ENCODE measurements at places on chromosomes 6 and 20.
A peak's percentile ranks its signal among the peaks of the same experiment; 100 is the strongest.

DNA sequence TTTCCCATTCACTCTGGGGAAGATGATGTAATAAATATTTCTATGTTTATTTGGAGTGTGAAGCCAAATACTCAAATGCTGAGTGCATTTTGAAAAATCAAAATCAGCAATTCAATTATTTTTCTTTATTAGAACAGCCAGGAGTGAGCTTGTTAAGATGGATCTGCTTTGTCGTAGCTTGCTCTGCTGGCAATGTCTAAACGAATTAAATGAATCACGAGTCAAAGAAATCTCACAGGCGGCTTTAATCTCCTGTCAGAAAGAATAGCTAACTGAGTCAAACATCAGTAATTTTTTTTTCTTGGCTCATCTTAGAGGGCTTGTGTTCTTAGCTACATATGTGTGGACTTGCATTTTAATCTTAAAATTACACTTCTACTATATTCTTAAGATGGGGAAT, 100.2 kb upstream of the HMGN3 start:
- no peak for DNase-seq

- no peak for DNase-seq
Measured at GRCh38 chr6:163414946-163415619, 565 bp downstream of the QKI start.

- DNase-seq, result no peak
Measured at GRCh38 chr6:166563200-166563599, 23.3 kb downstream of the RAMACL start.

- no peak for DNase-seq
Measured at GRCh38 chr6:155426408-155426945, 29.2 kb downstream of the NOX3 start.

DNA sequence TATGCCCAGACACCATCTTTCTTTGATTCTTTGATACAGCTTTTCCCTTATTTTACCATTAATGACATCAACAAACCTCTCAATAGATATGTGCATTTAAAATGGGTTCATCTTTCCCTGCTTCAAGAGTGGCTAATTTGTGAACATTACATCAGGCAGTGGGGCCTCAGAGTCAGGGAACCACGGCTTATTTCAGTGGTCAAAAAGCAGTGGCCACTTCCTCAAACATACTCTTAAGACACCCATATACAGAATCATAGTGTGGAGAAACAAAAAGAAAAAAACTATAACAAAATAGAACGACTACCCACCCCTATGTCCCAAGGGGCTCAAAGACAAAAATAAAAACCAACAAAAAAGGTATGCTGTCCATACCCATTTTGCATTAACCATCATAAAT, 12.9 kb downstream of the SALL4 start:
- no peak for DNase-seq

DNA sequence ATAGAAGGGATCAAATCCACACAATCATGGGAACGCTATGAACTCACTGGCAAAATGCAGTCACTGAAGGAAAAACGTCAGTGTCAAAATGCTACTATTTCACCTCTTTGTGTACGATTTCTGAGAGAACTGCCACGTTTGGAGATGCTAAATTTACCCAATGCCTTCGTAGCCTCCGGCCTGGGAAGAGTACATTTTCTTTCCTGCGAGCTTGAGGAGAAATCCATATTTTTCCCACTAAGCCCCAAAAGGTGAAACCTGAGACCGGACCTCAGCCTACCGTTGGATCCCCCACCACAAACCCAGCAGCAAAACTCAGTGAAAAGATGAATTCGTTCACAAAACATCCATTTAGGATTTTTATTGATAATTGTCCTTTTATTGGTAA, 131.7 kb downstream of the GPX5 start:
- DNase-seq, result no peak

DNA sequence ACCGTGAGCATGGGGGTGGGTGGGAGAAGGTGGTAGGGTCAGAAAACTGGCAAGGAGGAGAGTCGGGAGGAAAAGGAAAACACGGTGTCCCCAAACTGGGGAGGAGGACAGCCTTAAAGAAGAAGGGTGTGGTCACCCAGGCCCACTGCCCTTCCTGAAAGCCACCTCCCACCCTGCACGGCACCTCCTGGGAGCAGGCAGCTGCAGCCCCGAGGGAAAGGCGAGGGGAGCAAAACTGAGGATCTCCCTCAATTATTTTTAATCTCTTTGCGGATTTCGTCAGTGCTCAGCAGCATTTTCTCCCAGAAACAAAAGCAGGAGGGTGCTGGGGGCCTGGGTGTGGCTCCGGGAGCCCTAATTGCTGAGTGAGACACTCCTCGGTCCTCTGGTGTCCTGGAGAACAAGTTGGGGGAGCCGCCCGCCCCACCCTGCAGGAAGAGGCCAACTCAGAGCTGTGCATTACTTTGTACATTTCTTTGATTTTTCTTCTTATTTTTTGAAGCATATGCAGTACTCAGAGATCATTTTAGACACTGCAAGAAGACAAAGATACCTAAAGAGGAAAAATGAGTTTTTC, 56.4 kb downstream of the RIOK1 start:
- no peak for DNase-seq

DNA sequence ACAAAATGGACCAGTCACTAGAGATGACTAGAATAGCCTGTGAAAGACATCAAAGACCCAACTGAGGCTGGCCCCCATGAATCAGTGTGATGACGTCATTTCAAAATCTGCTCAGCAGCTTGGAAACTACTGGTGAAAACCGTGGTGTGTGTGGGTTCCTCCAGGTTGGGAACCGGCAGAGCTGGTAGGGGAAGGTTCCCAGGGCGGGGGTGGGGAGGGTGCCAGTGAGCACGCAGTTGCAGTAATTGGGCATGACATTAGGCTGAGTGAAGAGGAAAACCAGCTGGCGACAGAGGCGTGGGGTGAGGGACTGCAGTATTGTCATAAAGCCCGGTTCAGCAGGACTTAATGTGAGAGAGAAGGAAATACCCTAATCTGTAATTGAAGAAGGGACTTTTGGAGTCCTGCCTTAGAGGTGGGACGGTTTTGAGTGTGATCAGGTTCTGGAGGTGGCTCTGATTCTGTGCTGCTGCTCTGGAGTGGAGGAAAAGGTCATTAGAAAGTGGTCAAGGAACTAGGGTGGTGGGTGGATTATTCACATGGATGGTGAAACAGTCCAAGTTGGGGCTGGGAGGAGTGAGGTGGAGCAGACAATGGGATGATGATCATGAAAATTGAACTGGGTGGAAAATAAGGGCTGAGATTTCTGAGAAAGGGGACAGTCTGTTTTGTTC, 52.0 kb upstream of the MTHFD1L start:
- DNase-seq, result no peak

GRCh38 chr20:17912916-17913315, 55.7 kb downstream of the SNX5 start:
- no peak for DNase-seq

- no peak for DNase-seq
Measured at GRCh38 chr6:30998785-30999184, 11.5 kb upstream of the MUC22 start.

GRCh38 chr6:32050562-32050961, 12.3 kb downstream of the CYP21A2 start:
- no peak for DNase-seq

DNA sequence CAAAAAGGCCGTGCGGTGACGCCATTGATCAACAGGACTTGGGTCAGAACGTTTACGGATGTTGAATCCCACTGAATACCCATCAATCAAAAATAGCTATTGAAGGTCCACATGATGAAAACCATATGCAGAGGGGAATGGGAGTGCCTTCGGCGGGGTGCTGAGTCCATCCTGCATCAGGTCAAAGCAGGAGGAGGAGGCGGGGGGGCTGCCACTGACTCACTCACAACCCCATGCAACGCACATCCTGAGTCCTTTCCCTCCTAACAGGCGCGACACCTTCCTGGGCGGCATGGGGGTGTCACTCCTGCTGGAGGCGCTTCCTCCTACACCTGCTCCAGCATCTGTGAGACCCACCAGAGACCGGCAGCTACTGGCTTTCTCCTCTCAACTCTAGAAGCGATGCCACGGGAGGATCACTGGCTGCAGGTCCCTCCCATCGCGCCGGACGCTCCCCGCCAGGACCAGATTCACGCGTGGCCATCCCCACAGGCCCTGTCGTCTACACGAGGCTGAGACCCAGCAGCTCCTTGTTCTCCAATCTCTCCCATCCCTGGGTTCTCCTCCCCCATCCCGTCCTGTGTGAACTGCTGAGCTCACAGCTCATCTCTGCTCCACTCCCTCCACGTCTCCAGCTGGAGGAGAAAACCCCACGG, 170.6 kb upstream of the THBS2 start:
- no peak for DNase-seq

DNA sequence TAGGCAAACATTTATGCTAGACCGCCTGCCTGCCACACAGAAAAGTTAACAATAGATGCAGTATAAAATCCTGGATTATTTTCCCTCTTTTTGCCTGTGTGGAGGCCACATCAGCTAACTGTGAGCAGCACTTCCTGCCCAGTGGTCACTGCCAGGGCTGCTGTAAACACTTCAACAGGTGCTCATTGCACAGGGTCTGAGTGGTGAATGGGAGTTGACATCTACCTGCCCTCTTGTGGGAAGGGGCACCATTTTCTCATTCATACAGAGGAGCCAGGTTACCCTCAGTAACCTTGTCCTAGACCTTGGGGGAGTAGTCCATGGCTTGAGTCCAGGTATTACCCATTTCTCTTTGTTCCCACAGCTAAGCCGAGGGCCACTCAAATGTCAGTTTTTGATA, 235.3 kb downstream of the TMEM242 start:
- no peak for DNase-seq

- no peak for DNase-seq
Measured at GRCh38 chr6:10518557-10519407, 2.4 kb upstream of the GCNT2 start.

DNA sequence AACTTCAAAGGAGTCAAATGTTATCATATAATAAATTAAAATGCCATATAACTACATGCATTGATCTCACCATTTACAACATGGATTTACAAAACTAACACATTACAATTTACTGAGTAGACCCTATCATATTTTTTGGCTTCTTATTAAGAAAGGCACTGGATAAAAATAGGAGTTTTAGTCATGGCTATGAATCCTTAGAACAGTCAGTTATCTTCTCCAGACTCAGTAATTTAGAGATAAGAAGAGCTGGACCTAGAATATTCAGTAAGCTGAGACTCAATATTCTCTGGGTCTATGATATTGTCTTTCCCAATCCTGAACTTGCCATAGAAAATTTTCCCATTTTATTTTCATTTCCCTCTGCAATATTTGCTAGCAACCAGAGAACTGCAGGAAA, 62.3 kb downstream of the ME1 start:
- no peak for DNase-seq

DNA sequence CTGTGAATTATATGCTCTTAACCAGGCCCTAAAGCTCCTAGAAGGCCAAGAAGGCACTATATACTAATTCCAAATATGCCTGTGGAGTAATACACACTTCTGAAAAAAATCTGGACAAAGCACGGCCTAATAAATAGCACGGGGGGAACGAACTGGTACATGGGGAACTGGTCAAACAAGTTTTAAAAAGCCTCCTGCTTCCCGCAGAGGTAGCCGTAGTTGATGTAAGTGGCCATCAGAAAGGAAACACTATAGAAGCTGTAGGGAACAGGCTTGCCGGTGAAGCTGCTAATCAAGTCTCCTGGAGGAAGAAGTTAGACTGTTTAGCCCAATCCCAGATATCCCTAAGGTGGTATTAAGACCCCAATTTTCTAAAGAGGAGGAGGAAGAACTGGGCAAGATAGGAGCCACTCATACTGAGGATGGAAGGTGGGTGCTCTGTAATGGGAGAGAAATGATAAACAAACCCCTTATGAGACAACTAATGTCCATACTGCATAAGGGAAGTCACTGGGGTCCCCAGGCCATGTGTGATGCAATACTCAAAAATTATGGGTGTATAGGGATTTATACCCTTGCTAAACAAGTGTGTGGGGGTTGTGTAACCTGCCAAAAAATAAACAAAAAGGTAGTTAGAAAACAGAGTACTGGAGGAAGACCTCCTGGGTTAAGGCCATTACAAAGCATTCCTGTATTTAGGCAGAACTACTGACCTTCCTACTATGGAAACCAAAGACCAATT, 27.1 kb upstream of the ZNF318 start:
- peak; percentile 89 for DNase-seq

DNA sequence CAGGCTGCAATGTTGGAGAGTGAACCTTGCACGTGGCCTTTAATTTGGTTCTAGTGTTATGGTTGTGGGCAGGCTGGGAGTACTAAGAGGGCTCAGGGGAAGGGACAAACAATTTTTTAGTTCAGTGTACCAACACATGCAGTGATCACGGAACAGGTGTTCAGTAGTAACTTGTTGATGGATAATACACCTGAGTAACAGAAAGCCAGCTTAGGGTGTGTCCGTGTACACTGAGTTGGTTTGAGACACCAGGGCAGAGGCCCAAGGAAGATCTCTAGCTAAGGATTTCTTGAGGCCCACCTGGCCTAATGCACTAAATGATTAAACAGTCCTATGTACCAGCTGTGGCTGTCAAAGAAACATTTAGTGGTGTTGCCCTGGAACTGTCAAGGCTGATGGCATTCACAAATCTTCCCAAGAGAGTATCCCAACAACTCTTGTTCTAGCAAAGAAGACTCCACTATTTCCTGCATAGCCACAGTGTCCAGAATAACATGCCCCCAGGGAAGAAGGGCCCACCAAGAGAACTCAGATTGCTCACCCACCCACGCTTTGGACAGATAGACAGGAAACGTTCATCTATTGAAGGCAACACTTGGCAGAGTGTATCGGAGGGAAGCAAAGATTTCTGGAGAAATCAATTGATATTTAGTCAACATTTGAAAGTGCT, 60.0 kb downstream of the CD83 start:
- DNase-seq, result no peak

DNA sequence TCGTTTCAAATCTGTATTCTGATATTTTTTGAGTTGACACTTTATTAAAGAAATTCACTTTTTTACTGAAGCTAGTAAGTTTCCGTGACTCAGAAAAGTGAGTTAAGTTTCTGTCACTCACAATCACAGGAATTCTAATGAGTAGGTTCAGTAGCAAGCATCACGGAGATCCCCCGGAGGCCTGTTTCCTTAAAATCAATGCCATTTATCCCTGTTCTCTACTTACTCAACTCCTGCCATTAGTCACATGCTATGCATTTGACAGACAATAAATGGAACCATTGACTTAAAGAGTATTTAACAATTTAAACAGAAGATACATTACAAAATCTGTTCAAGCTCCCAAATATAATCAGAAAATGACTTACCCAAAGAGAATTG, 9.1 kb downstream of the SLC18B1 start:
- no peak for DNase-seq

- peak; percentile 19 for DNase-seq
Measured at GRCh38 chr6:25053875-25054371, 118.2 kb upstream of the RIPOR2 start.

DNA sequence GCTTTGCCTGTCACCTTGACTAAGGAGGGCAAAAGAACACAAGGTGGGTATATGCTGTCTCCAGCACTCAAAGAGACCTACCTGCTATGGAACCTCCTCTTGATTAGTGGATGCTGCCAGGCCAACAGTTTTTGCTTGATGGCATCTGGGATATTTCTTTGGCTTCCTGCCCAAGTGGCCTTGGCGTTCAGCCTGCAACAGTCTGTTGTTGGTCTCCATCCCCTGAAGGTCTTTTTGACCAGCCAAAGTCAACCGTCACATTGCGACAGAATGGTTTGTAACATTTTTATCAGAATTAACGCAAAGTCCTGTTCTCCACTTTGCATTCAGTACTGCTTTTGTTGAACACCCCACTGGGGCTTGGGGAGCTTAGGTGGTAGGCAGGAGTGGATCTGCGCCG, 37.1 kb downstream of the SERPINB1 start:
- DNase-seq, result no peak

All from DMS153 (cell line).